IMR-90 (cell line): ENCODE measurements at places on chromosomes 12 and 14. TPM values are rescaled to one million over a fixed set of nuclear protein-coding genes. Genes with fewer than 3 reads are reported as not detected.

CRIP1 gene
- total RNA-seq = not detected in 2 replicates

CLEC6A gene
- total RNA-seq = not detected in 2 replicates

CDCA4 gene
- 17.7 and 19.7 TPM in 2 replicates for total RNA-seq

GDF3 gene
- not detected in 2 replicates for total RNA-seq

NANOG gene
- not detected in 2 replicates for total RNA-seq

ANO2 gene
- 0.28 TPM in 1 of 2 replicates, not detected in the other for total RNA-seq

- no peak for DNase-seq
Measured at GRCh38 chr12:106205208-106206069, 42.4 kb downstream of the CKAP4 start.

DNA sequence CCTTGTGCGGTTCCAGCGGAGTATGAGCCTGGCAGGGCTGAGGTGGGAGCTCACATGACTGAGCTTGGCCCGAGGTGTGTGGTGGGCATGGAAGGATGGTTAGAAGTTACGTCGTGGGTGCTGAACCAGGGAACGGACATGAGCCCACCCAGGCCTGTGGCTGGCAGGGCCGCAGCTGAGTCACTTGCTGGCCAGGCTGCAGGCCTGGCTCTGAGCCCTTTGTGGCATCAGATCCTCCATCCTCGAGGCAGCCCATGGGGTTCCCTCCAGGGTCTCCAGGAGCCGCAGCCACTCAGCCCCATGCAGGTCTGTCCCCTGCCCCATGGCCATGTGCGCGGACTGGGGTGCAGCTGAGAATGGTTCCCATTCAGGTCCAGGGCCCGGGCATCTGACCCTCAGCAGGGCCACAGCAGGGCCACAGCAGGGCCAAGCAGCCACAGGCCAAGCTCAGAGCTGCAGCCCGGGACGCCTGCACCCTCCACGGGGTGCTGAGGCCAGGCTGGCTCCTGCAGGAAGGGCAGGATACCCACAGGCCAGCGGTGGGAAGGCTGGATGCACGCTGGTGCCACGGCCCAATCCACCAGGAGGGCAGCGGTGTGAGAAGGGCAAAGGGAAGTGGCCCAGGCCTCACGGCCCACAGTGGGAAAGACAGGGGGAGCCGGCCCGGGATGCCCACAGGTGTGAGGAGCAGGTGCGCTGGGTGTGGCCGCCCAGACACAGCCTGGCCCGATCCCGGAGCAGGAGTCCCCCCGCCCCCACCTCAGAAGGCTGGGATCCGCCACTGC, 26.3 kb upstream of the ULK1 start:
- DNase-seq = no peak

DNA sequence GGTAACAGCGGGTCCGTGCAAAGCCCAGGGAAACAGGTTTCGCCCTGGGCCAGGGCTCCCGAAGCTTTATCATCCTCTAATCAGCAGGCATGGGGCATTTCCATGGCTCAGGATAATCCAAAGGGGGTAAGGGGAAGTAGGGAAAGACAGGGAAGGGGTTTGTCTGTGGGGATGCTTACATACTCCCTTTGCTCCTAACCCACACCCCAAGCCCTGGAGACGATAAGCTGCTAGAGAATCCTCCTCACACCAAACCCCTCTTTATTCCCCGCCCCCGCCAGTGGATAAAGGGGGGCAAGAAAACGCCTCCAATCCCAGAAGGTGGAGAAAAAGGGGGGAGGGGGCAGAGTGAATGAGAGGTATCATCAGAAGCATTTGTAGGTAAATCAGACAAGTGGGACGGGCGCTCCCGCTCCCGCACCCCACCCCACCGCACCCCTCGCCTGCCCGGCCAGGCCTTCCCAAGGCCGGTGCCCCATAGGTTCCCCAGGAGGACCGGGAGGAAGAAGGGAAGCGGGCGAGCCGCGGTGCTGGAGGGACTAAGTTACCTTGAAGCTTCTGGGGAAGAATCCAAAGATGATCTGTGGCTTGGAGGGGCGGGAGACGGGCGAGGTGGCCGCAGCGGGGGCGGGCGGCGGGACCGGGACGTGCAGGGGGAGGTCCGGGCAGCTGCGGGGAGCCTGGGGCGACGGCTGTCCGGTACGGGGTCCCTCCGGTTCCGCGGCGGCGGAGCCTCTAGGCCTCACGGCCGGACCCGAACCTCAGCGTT, 762 bp downstream of the PPP2R5E start:
- DNase-seq = no peak

GRCh38 chr12:76310110-76310509, 38.1 kb downstream of the BBS10 start:
- peak; percentile 54 for DNase-seq

DNA sequence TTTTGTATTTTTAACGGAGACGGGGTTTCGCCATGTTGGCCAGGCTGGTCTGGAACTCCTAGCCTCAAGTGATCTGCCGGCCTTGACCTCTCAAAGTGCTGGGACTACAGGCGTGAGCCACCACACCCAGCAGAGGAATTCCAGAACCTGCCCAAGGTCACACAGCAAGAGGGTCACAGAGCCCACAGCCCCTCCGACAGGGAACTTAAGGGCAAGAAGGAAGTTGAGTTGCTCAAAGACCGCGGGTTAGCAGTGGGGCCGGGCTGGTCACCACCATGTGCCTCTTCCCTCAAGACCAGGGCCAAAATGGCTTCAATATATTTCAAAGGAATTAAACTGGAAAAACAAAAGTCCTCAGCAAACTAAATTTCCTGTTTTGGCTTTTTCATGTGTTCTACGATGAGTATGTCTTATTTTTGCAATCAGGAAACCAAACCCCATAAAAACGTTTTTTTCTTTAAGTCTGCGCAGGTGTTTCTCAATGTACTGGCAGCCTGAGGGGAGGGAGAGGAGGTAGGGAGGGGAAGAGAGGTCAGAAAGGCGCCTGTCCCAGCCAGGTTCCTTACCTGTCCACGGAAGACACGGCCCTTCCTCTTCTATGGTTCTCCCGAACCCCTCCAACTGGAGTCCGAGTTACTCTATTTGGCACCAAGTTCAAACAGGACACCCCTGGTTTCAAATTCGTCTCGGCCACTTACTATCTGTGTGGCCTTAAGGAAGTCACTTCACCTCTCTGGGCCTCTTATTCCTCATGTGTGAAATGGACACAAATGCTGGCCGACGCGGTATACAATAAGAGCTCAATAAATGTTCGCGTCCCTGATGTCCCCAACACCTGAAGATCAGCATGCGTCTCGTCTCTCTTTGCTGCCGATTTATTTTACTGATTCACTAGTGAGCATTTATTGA, 778 bp downstream of the SLC8B1 start:
- DNase-seq = no peak

GRCh38 chr14:31582286-31582691, 21.1 kb downstream of the NUBPL start:
- DNase-seq = peak; percentile 68

- DNase-seq = peak; percentile 80
Measured at GRCh38 chr14:58560208-58560607, 77.6 kb upstream of the DACT1 start.

DNA sequence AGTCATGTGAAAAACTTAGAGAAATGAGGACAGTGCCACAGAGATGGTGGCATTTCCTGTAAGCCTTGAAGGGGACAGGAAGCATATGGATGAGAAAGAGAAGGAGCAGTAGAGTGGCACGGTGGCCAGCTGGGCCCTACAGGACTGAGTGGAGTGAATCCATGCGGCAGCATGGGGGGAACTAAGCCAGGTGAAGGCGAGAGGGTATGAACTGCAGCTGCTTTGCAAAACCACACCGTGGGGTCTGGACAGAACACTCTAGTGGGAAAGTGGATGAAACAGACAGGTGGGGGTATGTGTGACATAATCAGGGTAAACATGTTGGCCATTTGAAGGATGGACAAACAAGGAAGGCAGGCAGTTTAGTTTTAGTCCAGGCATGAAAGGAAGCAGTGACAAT, 10.4 kb upstream of the SYCP3 start:
- no peak for DNase-seq

GRCh38 chr12:73277971-73278370, 1005.8 kb downstream of the TRHDE start:
- no peak for DNase-seq

DNA sequence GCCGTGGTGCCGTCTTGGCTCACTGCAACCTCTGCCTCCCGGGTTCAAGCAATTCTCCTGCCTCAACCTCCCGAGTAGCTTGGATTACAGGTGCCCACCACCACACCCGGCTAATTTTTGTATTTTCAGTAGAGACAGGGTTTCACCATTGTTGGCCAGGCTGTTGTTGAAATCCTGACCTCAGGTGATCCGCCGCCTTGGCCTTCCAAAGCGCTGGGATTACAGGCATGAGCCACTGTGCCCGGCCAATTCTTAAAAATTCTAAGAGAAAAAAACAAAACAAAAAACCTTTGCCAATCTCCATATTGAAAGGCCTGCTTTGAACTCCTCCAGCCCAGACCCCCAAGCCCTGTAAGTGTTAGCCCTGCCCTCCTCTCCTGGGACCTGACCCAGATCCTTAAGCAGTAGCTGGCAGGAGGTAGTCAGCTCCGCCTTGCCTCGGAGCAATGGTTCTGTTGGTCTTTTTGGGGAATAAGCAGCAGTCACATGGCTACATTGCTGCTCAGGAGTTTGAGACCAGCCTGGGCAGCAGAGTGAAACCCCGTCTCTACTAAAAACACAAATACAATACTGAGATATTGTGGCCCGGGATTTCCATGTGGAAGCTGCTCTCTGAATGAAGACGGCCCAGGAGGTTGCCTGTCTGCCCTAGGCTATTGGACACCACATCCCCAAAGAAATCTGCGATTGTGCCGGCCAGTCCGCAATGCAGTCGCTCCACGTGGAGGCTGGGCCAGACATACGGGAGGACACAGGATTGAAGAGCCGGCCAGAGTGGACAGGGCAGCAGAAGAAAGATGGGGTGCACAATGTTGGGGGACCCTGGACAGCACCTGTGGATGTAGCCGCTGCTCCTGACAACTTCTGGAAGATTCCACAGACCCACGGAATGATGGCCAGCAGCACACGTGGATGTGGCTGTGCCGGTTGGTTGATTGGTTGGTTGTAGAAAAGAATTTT, 28.8 kb upstream of the BEGAIN start:
- DNase-seq = no peak

DNA sequence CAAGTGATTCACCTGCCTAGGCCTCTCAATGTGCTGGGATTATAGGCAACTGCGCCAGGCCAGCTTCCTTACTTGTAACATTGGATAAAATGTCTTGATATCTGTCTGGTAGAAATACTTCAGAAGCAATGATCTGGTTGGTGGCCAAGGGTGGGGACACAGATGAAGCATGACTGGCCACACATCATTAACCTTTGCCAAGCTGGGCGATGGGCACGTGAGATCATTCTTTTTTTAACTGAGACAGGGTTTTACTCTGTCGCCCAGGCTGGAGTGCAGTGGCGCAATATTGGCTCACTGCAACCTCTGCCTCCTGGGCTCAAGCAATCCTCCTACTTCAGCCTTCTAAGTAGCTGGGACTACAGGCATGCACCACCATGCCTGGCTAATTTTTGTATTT, 31.1 kb downstream of the PLEKHH1 start:
- DNase-seq = no peak

DNA sequence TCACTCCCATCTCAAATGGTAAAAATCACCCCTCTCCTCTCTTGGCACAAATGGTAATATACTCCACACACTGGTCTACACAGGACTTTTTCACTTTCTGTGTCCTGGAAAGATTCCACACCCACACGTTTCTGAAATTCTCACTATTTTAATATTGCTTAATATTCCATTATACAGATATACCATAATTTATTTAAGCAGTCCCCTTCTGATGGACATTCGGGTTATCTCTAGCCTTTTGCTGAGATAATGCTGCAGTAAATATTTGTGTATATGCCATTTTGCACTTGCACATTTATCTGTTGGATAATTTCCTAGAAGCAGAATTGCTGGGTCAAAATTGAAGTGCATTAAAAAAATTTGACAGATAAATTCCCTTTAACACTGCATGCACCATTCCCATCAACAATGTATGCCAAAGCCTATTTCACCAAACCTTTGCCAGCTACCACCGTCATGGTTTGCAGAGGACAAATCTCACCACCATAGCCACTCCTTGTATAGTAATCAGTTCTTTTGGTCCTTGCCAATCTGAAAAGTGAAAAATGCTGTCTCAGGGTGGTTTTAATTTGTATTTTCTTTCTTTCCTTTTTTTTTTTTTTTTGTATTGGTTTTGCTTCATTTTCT, 15.5 kb upstream of the COL2A1 start:
- DNase-seq = no peak

GRCh38 chr14:39681782-39682399, 249.7 kb upstream of the FBXO33 start:
- no peak for DNase-seq

- no peak for DNase-seq
Measured at GRCh38 chr14:36580141-36580855, 2.1 kb downstream of the NKX2-8 start.

DNA sequence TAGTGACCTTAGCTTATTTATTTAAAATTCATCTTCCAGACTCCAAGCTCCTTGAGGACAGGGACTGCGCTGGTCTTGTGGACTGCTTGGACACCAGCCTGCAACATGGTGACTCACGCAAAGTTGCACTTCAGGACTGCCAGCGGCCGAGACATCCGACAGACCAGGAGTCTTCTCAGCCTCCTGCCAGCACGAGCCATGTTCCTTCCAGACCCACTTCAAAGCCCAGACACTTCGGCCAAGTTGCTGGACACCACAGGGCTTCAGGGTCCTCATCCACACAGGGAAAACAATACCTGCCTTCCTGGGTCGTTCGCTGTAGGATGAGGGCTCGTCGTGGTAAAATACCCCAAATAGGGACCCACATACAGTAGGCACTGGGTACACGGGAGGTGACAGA, 88.7 kb downstream of the BCL11B start:
- no peak for DNase-seq

DNA sequence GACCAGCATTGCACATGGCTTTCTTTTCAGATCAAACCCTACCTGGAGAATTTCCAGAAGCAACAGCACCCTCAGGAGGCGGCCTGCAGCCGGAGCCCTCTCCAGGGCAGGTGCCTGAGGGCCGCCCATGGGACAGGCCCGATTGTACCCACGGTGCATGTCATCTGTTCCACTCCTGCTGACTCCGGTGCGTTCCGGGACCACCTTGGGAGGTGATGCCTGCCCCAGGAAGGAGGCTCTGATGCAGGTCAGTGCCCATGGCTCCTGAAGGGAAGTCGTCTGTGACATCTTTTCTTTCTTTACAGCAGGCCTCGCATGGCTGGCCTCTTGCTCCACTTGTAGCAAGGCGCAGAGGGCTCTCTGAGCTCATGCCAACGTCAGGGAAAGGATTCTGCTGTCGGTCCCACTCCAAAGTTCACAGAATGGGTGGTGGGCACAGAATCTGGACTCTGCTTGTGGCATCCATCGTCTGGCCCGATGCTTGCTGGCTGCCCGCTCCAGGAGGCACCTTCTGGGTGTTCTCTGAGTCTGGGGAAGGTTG, 160.7 kb upstream of the RTL1 start:
- DNase-seq = no peak

- no peak for DNase-seq
Measured at GRCh38 chr14:33764876-33765650, 185.8 kb downstream of the EGLN3 start.

GRCh38 chr12:12996209-12996608, 3.9 kb downstream of the HEBP1 start:
- DNase-seq = no peak

GRCh38 chr12:56476972-56477432, 8.6 kb downstream of the SPRYD4 start:
- no peak for DNase-seq

- peak; percentile 65 for DNase-seq
Measured at GRCh38 chr14:87409393-87409792, 583.6 kb downstream of the GALC start.

- no peak for DNase-seq
Measured at GRCh38 chr12:103742349-103742932, 98.6 kb downstream of the NT5DC3 start.
